ENCODE measurements at places on chromosomes 4 and X. TPM values are rescaled to one million over a fixed set of nuclear protein-coding genes. Genes with fewer than 3 reads are reported as not detected.

Gene FRAS1
- 6.4 TPM for total RNA-seq

Gene PDLIM3
- total RNA-seq, result 307 TPM

Gene NUP62CL
- not detected for total RNA-seq

Gene UNC5C
- total RNA-seq, result 2.0 TPM

Gene GAGE12H
- total RNA-seq, result not detected

Gene FABP2
- total RNA-seq, result not detected

Gene HAND2
- 9.1 TPM for total RNA-seq

Gene DOK7
- total RNA-seq, result 0.08 TPM

Gene ADAD1
- not detected for total RNA-seq

Gene TRIM60
- total RNA-seq, result not detected

Gene TMEM35A
- total RNA-seq, result 13.2 TPM

Gene MGAT4D
- not detected for total RNA-seq

Gene MYOZ2
- 0.82 TPM for total RNA-seq

Gene MAP9
- 2.1 TPM for total RNA-seq

Gene GBA3
- total RNA-seq, result not detected

Gene MAGEA2B
- not detected for total RNA-seq

Gene PAGE1
- total RNA-seq, result not detected

Gene ABCG2
- 3.4 TPM for total RNA-seq

Gene GPR82
- total RNA-seq, result not detected

Gene GYG2
- total RNA-seq, result 4.9 TPM

Gene TLR3
- total RNA-seq, result 0.60 TPM

Gene DIAPH2
- total RNA-seq, result 12.5 TPM

Gene HDAC6
- 25.6 TPM for total RNA-seq

Gene SLC35A2
- total RNA-seq, result 7.8 TPM

Gene RADX
- total RNA-seq, result 1.7 TPM

All from smooth muscle cell of the coronary artery (primary cell).